Activated naive CD8-positive, alpha-beta T cell treated with anti-CD3 and anti-CD28 coated beads, Interleukin-2, amount 10 ng/mL, durations not matched to agents 7 days and 5 days (primary cell): ENCODE measurements at places on chromosomes 5 and 9. TPM values are rescaled to one million over a fixed set of nuclear protein-coding genes. Genes with fewer than 3 reads are reported as not detected.

The INSL4 gene
- total RNA-seq, result not detected

The SPATA31A3 gene
- not detected for total RNA-seq

The TAF11L10 gene
- not detected for total RNA-seq

The RIMOC1 gene
- total RNA-seq, result 27.3 TPM

The MARCHF11 gene
- total RNA-seq, result not detected

- DNase-seq, result no peak
- peaks cover 19% of the 10 kb centered on the region for H3K27me3 ChIP-seq
- peaks cover 2% of the 10 kb centered on the region for H3K4me1 ChIP-seq
Observed at GRCh38 chr5:36457511-36458270, 148.7 kb upstream of the SLC1A3 start.
